Activated CD8-positive, alpha-beta memory T cell treated with anti-CD3 and anti-CD28 coated beads for 4 hours (primary cell): ENCODE measurements at places on chromosomes 11 and 22.

DNA sequence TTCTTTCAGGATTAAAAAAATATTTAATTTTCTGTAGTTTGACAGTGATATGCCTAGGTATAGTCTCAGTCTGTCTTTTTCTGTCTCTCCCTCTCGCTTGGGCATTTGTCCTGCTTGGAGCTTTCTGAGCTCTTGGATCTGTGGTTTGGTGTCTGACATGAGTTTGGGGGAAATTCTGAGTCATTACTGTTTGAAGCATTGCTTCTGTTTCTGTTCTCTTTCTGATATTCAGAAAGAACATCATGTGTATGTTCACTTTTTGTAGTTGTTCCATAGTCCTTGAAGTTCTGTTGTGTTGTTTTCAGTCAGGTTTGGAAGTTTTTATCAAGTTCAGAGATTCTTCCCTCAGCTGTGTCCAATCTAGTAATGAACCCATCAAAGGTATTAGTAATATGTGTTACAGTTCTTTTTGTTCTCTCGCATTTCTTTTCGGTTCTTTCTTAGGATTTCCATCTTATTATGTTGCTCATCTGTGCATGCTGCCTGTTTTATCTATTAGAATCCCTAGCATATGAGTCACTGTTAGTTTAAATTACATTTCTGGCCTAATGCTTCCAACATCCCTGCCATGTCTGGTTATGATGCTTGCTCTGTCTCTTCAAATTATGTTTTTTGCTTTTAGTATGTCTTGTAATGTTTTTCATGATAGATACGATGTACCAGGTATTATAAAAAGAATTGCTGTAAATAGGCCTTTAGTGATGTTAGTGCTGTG lies 48.4 kb downstream of the DDX10 start:
- no peak for DNase-seq

GRCh38 chr11:15849257-15849656 lies 507.1 kb downstream of the SOX6 start:
- no peak for DNase-seq

DNA sequence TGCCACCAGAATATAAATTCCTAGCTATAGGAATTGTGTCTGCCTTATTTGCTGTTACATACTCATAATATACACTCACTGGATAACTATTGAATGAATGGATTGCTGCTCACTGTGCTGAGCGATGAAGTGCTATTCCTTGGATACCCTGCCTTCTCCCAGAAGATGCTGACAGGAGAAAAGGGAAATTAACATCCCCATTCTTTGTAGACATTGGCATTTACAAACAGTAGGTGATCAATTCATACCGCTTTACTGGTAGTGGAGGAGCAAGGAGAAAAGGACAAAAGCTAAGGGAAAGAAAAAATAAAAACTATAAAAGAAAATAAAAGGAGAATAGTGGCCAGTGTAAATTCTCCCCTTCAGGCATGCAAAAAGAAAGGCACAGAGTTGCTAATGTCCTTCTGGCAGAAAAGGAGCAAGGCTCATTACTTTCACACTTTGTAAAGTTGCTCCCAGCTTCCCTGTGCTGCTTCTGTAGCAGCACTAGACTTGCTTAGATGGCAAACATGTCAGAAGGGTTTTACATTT lies 183.0 kb downstream of the LUZP2 start:
- DNase-seq = no peak

DNA sequence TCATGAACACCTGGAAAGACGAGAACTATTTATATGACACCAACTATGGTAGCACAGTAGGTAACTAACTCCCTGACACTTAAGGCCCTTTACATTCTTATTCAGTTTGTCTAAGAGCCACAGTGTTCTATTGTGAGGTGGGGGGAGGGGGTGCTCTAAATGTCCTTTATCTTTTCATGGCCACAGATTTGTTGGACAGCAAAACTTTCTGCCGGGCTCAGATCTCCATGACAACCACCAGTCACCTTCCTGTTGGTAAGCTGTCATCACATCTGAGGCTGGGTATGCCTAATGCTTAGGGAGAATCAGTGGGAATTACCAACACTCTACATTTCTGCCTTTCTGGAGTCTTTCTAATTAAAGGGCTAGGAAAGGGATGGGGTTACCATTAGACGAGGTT lies 30.7 kb downstream of the EHF start:
- DNase-seq = no peak

DNA sequence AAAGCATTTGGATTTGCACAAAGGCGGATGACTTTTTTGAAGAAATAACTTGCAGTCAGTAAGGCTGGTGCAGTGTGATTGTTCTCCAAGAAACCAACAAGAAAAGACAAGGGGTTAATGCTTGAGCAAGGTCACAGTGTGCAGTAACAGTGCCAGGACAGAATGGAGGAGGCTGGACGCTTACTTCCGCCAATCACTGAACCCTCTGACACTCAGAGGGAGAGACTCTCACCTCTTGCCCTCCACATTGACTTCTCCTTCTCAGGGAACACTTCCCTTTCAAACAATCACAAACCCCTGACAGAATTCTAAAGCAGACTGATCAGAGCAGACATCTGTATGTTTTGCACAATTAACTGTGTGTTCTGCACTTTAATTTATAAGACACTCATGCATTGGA lies 228.4 kb downstream of the BLID start:
- no peak for DNase-seq
